ENCODE measurements at places on chromosomes 3 and 15.

DNA sequence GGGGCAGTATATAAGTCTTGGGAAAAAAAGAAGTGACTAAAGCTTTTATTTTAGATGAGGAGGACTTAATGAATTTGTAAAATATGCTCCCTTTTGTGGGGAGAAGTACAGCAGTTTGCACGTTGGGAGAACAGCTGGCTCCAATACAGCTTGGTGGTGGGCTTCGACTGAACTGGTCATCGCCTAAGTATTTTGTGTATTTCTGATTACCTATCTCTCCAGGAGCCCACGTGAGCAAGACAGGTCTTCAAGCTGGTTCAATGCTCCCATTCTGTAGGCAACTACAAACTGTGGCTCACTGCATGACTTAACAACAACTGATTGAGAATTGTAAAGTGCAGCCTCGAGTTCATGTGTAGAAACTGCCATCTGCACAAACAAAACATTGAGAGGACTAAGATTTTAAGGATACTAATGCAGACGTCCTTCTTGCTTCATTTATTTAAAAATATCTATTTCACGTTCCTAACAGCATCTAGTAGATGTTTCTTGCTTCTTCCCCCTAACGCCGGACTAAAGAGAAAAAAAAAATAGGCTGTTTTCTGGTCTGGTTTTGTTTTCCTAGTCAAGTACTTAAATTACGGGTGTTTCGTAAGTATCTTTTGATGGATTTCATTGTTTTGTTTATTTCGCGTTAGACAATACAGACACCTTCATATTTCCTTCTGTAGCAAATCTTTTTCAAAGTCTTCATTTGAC lies 1.4 kb upstream of the GREM1 start:
- DNase-seq: no peak

DNA sequence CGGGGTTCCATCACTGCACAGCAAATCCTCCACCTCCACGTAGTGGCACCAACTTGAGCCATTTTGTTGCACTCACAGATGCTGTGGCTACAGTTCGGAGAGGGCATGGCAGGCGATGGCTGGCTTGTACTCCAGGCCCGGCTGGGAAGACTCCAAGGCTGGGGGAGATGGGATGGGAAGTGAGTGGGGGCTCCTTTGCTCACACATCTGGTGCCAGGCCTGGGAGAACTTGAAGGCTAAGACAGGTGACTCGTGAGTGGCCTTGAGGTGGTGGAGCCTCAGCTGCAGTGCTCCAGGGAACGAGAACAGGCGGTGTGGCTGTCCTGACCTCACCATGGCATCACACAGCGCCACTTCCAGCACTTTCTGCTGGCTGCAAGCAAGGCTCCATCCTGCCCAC lies 87.9 kb downstream of the PLXNA1 start:
- no peak for DNase-seq

DNA sequence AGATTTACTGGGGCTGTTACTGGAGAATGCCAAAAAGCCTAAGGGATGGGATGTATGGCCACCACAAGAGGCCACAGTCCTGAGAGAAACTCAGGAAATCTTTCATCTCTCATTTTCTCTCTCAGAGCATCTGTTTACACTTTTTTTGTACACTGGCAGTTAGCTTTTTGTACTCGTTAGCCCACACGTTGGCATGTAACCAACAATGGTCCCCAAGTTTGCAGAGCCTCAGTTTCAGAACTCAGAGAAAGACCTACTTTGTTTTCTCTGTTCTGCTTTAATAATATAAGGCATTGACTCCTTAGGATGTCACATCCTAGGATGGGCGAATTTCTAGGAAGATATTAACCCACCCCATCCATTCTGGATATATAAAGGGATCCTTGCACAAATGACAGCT lies 183.5 kb downstream of the SUCNR1 start:
- no peak for DNase-seq

- no peak for DNase-seq
These were observed 106.6 kb downstream of the LSAMP start for GRCh38 chr3:116338713-116339112.

DNA sequence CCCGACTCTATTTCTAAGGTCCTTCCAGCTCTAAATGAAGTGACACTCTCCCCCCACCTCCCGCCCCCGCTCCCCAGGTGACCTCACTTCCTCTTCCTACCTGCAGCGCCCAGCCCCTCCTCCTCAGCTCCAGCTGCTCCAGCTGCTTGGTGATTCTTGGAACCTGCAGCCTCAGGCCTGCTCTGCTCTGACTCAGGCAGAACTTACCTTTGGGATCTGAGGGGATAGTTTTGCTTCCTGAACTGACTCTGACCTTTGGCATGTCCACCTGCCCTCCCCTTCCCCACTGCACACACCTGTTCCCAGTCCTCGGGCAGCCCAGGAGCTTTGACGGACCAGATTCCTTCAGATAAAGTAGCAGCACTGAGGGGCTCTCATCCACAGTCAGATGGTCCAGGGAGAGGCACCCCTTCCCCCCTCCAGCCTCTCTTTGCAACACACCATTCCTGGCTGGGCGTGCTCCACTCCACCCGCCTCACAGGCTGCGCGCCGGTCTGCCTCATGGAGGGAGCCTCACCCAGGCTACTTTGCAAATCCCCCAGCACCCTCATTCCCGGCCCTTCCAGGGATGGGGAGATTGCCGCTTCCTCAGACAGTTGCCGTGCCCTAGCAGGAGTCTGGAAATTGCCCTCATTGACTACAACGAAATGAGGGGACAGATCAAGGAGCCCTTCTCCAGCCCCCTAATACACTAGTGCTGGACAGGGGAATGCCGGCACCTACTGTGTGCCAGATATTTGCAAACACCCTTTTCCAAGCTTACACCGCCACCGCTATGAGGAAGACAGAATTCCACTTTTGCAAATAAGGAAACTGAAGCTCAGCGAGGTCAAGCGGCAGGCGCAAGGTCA lies 692 bp upstream of the C15orf39 start:
- DNase-seq: no peak

GRCh38 chr3:174440253-174440701 lies 418.9 kb upstream of the NAALADL2 start:
- DNase-seq: no peak

DNA sequence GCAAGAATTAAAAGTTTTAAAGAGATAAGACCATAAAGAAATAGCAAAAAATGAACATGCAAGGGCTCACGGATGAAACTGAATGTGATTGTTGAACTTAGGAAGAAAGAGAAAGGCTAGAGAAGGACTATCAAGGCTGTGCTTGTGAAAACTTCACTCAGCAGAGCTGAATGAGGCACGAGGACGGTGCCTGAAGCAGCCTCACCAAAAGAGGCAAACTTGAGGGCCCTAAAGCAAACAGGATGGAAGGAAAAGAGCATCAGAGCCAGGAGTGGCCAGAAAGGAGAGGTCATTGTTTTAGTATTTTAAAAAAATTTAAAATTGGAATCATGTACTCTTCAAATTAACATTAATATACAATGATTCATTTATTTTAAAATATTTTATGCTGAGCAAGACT lies 191.2 kb upstream of the SOX14 start:
- DNase-seq: no peak

DNA sequence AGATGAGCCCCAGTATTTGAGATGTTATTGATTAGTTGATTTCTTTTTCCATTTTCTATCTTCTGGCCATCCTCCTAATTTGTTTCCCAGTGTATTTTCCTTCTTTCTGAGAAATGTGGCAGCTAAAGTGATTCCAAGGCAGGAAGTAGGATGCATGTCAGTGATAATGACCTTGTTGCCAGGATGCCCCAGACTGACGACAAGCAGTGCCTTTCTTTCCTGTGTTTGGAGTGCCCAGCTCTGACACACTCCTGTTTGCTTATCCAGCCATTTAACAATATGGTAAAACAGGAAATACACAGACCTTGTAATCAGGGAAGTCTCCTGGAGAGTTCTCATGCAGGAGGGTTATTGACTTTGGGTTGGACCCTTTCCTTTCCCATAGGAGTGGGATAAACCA lies 20.4 kb downstream of the TMOD2 start:
- DNase-seq: no peak

- no peak for DNase-seq
These were observed 94.7 kb upstream of the TUSC7 start for GRCh38 chr3:116614795-116615362.

DNA sequence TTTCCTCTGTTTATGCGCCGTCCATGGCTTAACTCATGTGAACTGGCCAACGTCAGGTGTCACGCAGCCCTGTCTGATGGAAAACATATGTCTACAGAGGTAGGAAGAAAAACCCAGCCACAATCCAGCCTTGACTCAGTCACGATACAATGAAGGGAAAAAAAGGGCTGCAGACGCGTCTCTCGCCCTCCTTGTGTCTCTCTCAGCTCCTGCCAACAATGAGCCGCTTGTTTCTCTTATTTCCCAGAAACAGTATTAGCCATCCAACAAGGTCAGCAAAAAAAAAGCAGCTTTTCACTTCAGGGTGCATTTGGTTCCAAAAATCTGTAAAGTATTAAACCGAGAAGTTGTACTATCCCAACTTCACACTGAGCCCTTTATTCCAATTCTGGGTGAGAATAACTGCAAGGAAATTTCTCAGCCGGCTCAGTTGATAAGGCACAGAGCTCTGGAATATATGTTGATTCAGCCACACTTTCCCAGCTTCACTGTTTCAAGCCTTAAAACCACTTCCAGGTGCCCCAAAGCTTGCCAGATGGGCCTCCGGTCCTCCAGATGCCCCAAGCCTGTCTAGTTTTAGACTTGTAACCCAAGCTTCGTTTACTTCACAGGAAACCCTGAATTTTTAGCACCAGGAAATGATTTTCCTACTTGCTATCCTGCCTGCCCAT lies 79.4 kb downstream of the TM4SF4 start:
- no peak for DNase-seq

DNA sequence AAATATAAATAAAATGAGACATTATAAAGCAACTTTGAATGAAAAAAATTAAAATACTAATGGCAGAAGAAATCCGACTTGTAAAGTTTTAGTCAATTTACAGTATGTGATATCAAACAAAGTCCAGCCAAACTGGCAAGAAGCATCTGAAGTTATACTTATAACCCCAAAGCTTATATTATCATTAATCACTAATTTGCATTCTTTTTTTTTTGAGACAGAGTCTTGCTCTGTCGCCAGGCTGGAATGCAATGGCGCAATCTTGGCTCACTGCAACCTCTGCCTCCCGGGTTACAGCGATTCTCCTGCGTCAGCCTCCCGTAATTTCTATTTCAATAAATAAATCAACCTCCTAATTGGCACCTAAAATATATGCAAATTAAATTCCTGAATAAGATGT lies 80.1 kb downstream of the AQR start:
- no peak for DNase-seq

- DNase-seq: no peak
These were observed 52.4 kb downstream of the COPS2 start for GRCh38 chr15:49103002-49103401.

DNA sequence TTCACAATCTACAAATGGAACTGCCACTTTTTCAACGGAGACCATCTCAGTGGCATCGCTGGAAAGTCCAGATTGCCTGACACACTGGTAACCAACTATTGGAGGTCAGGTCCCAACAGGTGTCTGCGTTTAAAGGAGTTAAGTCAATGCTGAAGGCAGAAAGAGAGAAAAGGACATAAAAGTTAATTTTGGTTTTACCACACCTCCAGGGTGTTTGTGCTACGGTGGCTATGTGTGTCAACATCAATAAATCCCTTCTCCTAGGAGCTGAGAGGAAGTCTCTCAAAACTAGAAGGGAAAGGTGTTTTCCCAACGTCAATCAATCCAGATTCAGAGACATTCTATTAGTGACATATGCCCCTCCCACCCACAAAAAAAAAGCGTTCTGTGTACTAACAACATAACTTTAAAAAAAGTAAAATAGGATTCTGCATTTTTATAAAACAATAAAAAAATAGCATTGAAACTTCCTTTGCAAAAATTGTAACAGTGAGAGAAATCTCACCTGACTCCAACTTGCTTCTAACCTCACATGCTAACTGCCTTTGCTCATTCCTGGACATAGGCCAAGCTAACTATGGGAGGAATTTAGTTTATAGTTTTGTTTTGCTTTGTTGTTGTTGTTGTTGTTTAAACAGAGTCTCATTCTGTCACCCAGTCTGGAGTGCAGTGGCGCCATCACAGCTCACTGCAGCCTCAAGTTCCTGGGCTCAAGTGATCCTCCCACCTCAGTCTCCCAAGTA lies 58.7 kb downstream of the GATM start:
- no peak for DNase-seq

GRCh38 chr3:141076797-141077571 lies 25.8 kb downstream of the SPSB4 start:
- DNase-seq: no peak

DNA sequence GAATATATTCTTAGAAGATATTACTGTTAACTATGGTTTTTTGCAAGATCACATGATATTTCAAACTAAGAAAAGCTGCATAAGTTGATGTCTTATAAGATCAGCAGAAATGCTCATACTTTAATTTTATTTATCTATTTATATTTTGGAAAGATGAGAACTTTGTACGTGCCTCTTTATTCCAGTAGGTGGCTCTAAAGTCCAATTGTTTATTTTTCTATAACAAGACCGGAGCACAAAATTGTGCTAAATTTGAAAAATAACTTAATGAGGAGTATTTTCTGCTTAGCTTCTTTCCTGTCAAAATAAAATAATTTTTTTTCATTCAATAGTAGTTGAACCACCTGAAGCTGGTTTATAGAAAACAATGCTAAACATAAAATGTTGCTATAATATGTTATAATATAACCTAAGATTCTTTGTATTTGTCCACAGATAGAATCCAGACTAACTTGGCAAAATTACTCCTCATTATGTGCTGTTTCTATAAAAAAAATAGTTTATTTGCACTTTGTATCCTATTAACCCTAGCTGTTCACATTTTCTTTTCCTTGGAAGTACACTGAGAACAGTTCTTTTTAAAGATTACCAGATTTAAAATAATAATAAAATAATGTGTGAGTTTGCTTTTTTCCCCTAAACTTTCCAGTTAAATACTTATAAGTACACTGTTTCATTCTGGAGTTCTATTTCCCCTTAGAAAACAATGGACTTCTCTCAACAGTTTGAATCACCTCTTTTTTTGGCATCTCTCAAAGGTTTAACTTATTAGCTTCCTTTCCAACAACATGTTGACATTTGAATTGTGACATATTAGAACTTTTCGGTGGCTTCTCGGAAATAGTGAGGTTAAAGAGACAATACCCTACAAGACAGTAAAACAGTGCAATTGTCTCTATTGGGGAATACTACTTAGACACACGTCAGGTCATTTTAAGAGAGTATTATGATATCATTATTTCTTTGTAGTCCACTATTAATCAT lies 530.0 kb downstream of the MECOM start:
- no peak for DNase-seq

Data from esophagus squamous epithelium (tissue), 5 donors.